ENCODE measurements at places on chromosomes 1 and 21.

DNA sequence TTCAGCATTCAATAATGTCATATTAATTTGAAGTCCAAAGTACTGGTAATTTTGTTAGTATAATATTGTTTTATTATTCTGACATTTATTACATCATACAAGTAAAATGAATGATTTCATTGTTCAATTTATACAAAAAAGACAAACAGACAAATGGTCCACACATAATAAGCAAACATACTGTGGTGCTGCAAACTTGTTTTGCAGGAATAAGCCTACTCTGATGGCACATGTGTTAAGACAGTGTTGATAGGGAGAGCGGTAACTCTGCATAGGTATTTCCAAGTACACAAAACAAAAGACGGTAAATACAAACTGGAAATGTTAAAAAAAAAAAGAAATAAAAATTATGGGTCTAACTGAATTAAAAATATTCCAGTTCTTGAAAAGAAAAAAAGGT, 59.7 kb upstream of the DPYD start:
- no peak for DNase-seq

DNA sequence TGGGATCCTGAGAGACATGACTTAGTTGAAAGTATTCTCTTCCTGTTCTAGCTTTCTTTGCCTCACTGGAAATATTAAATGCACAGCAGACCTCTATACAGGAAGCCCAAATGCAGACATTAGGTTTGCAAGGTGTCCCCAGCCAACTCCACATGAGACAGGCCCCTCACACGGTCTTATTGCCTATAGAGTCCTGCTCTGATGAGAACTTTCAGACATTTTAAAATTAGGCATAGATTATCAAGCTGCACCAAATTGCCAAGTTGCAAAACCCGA, 251.9 kb upstream of the C1orf105 start:
- no peak for DNase-seq

- peak; percentile 31 for DNase-seq
Measured at GRCh38 chr1:12594966-12595756, 22.8 kb downstream of the DHRS3 start.

DNA sequence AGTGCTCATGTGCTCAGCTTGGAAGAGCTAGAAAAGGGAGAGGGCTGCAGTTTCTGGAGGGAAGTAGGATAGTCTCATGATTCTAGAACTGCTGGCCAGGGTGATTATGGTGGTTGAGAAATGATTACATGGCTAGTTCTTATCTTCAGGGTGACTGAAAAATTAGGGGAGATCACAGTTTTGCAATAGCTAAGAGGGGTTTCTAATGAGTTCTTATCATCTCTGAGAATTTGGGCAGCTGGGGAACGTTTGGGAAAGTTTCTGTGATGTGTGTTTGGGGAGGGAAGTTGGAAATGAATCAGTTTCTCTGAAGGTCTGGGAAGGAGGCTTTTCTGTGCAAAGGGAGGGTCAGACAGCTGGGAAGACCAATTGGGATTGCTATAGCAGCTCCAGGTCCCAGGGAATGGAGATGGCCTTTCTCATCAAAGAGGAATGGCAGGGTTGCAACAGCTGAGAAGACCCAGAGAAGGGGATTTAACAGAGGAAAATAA, 7.6 kb upstream of the RHOU start:
- DNase-seq, result no peak

- DNase-seq, result peak; percentile 75
Measured at GRCh38 chr1:44030605-44031251, 534 bp downstream of the SLC6A9 start.

GRCh38 chr1:109319114-109319513, 12.3 kb upstream of the MYBPHL start:
- DNase-seq, result no peak

DNA sequence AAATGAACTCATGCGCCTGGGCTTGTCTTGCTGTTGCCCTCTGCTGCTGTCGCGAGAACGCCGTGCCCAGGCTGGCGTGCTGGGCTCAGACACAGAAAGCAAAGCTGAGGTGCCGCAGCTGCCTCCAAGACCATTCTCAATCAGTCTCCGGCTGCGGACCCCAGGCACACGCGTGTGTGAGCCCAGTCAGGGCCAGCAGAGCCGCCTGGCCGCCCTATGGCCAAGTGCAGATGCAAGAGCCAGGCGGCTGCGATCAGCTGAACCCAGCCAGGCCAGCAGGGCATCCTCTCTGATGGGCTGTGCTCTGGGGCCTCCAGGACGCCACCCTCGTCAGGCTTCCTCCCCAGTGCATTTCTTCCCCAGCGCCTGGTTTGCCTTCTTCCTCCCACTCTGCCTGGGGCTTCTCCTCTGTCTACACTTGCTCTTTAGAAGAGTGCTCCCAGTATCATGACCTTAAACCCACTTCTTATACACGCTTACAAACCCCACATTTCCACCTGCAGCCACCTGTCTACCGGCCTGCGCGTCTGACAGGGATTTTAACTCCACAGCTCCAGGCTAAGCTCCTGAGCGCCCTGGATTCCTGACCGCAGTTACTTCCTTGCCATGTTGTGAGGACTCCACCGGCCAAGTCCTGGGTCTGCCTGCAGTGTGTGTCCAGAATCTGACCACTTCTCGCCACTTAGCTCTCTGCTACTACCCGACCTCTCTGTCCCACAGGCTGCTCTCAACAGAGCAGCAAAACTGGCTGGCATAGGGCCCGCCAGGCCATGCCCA, 21.7 kb upstream of the LRRC47 start:
- no peak for DNase-seq

- no peak for DNase-seq
Measured at GRCh38 chr1:161088587-161089110, 709 bp downstream of the NECTIN4 start.

- DNase-seq, result no peak
Measured at GRCh38 chr1:147169171-147169570, 3.1 kb downstream of the PRKAB2 start.

GRCh38 chr1:207918581-207918980, 7.7 kb upstream of the CD34 start:
- no peak for DNase-seq

DNA sequence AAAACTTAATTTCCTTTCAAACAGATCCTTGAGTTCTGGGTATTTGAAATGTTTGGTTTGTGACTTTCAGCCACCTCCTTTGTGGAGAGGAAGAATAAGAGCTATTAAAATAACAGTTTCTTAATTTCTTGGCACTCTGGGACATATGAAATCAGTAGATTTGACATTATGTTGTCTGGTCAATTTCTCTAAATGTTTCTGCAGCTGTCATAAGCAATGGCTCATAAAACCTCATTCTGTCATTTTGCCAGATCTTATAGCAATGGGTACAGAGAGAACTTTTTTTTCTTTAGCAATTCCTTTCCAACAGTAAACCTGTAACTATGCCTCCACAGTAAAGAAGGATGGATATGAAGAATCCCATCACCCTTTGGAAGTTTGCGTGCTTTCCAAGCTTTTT, 52.6 kb downstream of the LAMC1 start:
- no peak for DNase-seq
